ENCODE measurements at places on chromosomes 11 and 22.

DNA sequence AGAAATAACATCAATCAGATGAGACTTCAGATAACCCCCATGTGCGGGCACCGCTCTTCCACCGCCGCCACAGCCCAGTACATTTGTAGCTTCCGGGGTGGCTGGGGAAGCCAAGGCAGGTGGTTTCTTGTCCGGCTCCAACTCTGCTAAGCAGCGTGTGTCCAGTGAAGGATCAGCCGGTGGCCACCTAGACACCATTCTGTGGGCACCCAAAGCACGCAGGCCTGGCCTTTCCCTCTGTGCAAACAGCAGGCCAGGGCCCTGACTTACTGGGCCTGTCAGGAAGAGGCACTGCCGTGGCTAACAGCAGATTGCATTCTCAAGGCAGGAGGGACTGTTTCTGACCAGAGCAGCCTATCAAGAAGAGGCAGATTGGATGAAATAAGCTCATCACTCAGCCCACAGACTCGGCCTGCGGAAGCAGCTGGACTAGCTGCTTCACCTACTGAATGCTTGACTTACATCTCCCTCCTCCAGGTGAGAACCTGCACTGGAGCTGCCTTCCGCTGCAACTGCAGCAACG, 74.8 kb downstream of the ETS1 start:
- no peak for DNase-seq

- DNase-seq = no peak
These were observed 1036.3 kb upstream of the TENM4 start for GRCh38 chr11:80477178-80477577.

DNA sequence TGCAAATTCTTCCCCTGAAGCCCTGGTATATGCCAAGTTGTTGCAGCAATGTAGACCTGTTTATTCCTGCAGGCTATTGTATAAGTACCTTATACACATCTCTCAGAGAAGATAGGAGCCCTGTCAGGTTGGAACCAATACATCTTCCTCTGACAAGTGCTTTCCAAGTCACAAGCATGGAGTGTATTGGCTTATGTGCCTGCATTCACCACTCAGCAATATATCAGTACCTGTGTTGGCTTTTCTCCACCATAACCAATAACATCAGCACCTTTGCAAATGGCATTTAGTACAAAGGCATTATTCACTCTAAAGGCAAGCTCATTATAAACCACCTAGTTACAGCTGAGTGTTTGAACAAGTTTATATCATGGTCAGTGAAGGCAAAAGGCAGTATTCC, 611.7 kb upstream of the CNTN5 start:
- no peak for DNase-seq

DNA sequence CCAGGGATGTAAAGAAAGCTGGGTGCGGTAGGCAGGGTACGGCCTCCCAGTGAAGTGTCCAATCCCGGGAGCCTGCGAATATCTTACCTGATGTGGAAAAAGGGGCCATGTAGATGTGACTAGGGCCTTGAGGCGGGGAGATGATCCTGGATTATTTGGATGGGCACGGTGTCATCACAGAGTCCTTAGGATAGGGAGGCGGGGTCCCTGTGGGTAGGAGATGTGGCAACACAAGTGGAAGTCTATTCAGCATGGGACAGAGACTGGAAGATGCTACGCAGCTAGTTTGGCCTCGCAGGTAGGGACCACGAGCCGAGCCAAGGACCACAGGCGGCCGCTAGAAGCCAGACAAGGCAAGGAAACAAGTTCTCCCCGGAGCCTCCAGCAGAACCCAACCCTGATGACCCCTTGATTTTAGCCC, 46.4 kb upstream of the SHANK2 start:
- DNase-seq = no peak

DNA sequence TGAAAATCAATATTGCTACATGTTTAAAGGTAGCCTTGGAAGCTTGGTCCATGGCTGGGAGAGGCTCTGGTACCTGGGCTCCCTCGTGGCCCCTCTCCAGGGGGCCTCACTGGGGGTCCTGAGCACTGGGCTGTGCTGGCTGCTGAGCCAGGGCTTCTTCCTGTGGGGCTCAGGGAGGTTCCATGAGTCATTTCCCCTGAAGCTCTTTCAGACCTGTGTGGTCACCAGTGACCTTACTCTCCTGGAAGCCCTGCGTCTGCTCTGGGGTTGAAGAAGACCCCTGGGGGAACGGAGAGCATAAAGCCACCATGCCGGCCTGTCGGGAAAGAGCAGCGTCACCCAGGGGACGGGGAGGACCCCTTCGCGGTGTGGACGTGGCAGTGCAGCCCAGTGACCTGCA, 389.0 kb downstream of the TBC1D22A start:
- no peak for DNase-seq

DNA sequence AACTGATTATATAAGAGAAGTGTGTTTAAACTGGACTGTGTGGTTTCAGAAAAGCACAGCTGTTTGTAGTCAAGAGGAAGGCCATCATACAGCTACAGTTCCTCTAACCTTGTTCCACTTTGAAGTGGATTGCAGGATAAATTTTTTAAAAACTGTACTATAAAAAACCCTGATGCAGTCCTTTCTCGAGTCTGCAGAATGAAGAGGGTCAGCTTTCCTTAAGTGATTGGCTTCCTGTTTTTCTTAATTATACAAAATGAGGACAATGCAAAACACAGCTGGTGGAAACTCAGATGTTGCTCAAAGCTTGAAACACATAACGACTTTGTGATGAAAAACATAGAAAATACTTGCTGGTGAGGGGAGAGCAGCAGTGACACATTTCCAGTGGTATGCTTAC, 1060.5 kb downstream of the DLG2 start:
- DNase-seq = no peak

GRCh38 chr11:795634-796564, 2.2 kb downstream of the SLC25A22 start:
- DNase-seq = peak; percentile 67

DNA sequence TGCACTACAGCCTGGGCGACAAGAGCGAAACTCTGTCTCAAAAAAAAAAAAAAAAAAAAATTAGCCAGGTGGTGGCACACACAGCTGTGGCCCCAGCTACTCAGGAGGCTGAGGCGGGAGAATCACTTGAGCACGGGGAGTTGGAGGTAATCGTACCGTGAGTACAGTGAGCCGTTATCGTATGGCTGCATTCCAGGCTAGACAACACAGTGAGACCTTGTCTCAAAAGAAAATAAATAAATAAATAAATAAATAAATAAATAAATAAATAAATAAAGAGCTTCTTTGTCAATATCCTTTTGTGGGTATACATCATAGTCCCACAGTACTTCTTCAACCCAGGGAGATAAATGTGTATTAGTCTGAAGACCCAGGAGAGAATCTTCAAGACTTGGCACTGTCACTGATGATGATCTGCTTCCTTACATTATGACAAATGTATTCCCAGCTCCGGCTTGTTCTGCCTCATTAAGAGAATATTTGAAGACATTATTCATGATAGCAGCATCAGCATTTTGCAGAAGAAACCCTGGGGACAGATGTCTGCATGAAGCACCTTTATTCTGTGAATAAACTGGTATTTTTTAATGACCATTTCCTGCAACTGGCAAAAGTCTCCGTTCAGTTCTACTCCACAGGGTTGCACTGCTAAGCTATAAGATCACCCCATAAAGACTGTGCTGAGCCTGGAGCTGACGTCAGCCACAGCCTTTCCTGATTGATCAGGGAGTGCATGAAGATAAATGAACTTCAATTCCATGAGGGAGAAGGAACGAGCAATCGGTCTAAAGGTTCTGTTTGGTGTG, 1.6 kb upstream of the ACY3 start:
- no peak for DNase-seq

DNA sequence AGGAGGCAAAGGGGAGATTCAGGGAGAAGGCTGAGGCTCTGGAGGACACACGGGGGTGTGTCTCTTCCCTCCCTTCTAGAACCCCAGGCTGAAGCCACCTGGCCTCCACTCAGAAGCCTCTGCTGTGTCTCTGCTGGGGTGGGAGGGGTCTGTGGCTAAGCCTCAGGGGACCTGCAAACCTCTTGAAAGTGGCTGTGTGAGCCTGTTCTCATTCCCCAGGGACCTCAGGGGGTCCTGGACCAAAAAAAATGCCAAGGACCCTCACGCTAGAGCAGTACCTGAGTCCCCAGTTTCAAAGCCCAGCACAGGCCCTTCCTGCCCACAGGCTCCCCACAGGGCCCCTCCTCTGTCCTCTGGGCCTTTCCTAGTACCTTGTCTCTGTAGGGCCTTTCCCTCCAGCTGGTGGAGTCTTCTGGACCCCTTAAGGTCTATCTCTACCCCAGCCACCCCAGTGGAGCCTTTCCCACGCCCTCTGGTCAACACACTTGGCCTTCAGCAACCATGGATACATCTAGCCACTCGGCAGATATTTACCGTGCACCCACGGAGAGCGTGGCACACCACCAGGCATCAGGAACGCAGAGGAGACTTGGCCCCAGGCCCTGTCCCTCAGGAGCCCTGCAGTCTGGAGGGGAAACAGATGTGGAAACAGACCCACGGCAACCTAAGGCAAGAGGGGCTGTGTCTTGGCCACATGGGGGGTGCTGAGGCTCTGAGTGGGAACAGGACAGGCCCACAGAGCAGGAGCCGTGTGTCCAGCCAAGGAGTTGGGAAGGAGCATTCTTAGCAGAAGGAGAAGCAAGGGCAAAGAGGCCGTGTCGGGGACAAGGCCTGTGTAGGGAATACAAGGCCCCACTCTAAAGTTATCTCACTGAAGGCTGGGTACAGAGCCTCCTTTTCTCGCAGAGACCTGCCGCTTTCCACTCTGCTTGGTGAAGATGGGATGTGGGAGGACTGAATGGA, 18.5 kb downstream of the PLA2G6 start:
- DNase-seq = no peak

GRCh38 chr11:38136887-38137286, 1538.9 kb upstream of the RAG2 start:
- no peak for DNase-seq

GRCh38 chr11:30859669-30860068, 273.5 kb upstream of the MPPED2 start:
- no peak for DNase-seq

- no peak for DNase-seq
These were observed 48.8 kb upstream of the YWHAH start for GRCh38 chr22:31895411-31896123.

- no peak for DNase-seq
These were observed at the start of gene MUC5AC for GRCh38 chr11:1157645-1158591. TSS of gene MUC5AC (plus strand) at chr11:1157953. CDS start at chr11:1158000, 47 bp downstream.

GRCh38 chr11:28343304-28344233, 235.4 kb downstream of the METTL15 start:
- no peak for DNase-seq

DNA sequence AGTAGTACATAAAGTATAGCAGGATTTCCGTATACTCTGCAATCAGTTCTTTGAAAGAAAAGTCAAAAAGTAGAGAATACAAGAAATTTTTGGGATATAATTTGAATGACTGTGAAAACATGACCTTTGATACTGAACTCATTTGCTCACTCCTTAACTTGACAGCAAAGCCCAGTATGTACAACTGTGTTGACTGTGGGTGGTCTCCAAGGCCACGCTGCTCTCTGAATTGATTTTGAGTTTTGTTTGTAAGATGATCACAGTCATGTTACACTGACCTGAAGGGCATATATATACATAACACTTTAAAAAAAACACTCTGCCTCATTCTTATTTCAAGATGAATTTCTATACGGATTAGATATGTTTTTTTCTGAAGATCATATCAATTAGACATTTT, 9.5 kb upstream of the AMOTL1 start:
- no peak for DNase-seq

DNA sequence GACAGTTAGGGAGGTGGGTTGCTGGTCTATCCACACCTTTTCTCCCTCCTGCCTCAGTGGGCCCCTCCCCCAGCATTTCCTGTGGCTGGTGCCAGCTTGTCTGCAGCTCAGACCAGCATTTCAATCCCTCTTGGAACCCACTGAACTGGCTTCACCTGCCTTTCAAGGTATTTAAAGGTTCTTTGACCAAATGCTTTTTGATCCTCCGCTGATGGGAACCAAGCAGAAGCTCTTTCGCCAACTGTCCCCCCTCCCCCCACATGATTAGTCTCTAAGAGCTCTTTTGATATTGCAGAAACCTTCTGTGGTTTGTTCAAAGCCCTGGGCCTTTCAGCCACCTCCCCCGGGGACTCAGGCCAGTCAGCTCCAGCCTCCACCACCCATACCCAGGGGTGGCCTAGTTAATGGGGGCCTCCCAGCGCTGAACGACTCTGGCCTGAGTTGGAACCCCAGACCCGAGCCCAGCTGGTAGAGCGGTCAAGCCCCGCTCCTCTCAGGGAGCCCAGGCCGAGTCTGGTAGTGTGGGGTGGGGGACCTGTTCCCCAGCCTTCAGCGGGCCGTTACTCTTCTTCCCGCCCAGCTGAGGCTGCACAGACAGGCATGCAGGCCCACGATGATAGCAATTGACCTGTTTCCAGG, 6.0 kb upstream of the SYT7 start:
- DNase-seq = peak; percentile 89

- DNase-seq = no peak
These were observed 7.8 kb upstream of the DUSP18 start for GRCh38 chr22:30675436-30675835.

DNA sequence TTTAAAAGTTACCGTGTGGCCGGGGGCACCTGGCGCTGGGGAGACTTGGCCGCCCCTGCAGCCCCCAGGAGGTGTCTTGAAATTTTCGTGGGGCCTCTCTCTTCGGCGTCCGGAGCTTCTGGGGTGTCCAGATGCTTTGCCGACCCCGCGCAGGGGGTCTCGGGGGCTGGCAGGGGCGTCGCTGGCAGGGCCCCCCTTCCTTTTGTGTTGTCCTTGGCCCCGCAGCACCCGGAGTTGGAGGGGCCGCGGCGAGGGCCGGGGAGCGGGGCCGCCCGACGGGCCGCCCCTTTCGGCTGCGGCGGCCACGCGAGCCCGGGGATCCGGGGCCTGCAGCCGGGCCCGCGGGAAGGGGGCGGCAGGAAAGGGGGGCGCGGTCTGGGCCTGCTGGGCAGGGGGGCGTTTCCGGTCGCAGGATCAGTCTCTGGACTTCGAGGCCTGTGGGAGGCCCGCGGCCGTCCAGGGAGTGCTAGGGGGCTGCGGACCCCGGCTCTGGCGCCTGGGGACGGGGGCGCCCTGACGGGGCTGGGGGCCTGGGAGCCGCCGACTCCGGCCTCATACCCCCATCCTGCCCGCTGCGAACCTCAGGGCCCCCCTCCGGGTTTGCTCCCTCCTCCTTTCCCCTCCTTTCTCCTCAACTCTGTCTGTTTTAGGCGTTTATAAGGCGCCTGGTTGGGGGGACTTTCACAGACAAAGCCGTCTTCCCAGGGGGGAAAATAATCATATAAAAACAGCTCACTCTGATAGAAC, 869 bp downstream of the ZC3H7B start:
- no peak for DNase-seq

DNA sequence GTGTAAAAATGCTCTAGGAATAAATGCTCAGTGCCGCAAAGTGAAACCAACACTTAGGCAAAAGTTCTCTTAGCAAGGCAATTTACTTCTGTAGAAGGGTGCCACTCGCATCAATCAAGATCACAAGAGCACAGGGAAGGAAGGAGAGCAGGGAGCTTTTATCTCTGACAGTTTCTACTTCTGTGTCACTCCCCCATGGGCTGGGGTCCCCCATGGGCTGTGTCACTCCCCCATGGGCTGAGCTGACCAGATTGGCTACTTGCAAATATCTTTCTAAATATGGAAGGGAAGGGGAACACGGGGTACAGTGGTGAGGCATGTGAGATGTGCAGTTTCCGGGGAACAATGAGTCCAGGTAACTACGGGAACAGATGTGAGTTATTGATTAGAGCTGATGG, 397 bp downstream of the OR52N2 start:
- DNase-seq = no peak

Measured in NCI-H510A (cell line).